ENCODE measurements at places on chromosomes 13 and 19.

DNA sequence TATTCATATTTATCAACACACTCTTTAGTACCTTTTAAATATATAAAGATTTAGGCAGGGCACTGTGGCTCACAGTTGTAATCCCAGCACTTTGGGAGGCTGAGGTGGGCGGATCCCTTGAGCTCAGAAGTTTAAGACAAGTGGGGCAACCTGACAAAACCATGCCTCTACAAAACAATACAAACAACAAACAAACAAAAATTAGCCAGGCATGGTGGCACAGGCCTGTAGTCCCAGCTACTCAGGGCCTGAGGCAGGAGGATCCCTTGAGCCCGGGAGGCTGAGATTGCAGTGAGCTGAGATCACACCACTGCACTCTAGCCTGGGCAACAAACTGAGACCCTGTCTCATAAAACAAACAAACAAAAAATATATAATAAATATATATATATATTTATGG is 1748.3 kb upstream of the PCDH20 start:
- no peak for DNase-seq

- no peak for DNase-seq
Observed at GRCh38 chr13:112970552-112971287, 1.7 kb downstream of the MCF2L start.

DNA sequence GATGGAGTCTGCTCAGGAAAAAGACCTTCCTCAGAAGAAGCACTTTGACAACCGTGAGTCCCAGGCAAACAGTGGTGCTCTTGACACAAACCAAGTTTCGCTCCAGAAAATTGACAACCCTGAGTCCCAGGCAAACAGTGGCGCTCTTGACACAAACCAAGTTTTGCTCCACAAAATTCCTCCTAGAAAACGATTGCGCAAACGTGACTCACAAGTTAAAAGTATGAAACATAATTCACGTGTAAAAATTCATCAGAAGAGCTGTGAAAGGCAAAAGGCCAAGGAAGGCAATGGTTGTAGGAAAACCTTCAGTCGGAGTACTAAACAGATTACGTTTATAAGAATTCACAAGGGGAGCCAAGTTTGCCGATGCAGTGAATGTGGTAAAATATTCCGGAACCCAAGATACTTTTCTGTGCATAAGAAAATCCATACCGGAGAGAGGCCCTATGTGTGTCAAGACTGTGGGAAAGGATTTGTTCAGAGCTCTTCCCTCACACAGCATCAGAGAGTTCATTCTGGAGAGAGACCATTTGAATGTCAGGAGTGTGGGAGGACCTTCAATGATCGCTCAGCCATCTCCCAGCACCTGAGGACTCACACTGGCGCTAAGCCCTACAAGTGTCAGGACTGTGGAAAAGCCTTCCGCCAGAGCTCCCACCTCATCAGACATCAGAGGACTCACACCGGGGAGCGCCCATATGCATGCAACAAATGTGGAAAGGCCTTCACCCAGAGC is 16.2 kb upstream of the ZNF544 start:
- DNase-seq, result no peak

DNA sequence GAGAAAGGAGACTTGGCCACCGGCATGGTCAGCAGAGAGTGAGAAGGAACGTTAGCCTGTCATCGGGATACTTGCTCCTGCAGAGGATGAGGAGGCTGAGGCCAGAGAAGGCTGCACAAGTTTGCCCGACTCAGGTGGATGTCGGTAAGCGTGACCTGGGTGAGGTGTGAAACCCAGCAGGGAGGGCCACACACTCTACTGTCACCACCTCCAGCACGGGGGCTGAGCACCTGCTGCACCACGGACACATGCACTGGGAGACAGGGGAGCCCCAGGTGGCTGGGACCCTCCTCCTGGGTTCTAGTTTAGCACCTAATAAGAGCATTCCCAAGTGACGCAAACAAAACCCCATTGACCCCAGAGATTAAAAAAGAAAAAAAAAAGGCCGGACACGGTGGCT is 17.3 kb downstream of the MLLT1 start:
- DNase-seq, result no peak

DNA sequence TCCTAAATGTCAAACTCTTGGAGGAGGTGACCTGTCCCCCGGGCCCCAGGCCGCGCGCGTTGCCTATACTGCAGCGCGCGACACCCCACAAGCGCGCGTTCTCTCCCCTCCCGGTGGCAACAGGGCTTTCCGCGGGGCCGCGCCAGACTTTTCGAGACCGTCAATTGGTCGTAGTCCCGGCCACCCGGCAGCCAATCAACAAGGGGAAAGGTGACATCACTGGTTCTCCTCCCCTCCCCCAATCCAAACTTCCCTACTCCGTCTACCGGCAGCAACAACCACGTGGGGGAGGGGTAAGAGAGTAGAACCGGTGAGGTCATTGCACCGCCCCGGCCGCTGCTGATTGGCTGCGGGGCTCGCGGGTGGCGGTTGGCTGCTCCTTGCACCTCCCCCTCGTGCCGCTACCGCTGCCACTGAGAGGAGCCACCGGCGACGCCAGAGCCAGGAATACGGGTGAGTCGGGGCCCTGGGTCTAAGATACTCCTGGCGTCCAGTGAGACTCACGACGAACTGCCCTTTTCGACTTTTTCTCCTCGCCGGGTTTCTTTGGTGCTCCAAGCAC is 829 bp upstream of the CIC start:
- DNase-seq, result peak; percentile 100

- DNase-seq, result no peak
Observed at GRCh38 chr13:46739447-46740098, 57.4 kb downstream of the ESD start.

Data from C1 segment of cervical spinal cord (tissue), 14 donors.